Muscle of leg (tissue), 16 donors: ENCODE measurements at places on chromosomes 2 and 18.

DNA sequence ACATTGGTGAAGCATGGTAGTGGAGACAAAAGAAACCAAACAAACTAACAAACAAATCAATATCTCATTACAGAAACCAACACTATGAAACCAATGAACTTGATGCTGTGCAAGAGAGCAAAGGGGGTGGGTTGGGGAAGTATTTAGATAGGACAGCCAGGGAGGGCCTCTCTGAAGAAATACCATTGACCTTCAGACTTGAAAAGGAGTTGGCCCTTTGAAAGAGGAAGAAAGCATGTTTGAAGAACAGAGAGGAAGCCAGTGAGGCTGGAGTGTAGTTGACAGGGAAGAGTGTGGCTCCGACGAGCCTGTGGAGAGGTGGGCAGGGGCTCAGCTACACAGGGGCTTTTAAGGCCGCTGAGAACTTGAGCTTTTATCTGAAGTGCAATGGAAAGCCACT lies 151.0 kb upstream of the GATA6 start:
- DNase-seq, result no peak

DNA sequence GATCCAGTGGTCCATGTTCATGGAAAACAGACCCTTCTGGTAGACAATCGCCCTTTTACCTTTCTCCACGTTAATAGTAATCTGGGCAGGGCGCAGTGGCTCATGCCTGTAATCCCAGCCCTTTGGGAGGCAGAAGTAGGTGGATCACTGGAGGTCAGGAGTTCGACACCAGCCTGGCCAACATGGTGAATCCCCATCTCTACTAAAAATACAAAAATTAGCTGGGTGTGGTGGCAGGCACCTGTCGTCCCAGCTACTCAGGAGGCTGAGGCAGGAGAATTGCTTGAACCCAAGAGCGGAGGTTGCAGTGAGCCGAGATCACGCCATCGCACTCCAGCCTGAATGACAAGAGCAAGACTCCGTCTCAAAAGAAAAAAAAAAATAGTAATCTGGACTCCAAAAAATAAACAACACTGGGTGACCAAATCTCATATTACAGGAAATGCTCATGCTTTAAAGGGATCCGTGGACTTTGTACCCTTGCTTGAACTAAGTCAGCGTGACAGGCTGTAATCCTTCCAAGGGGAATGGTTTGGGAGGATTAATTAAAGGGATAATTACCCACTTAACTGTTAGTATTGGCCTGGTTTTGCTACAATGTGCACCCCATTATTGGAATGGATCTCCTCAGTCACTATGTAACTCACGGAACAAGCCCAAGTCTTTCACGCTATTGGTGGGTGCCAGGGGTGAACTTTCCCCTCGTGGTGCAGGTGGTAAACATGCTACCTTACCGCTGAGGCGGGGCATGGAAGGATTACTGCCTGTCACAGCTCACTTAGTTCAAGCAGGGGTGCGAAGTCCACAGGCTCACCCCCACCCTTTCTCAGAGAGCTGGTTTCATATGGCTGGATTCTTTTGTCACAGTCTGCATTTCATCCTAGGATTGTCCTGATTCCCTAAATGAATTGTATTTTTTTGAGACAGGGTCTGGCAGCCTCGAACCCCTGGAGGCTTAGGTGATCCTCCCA lies 36.7 kb downstream of the PROC start:
- no peak for DNase-seq

GRCh38 chr2:97673182-97673914 lies 3.8 kb downstream of the C2orf92 start:
- DNase-seq, result no peak

- no peak for DNase-seq
These were observed 126.1 kb downstream of the CLIP4 start for GRCh38 chr2:29241341-29241740.

- DNase-seq, result peak; percentile 75
These were observed 1.1 kb upstream of the MTA3 start for GRCh38 chr2:42567364-42567763.

DNA sequence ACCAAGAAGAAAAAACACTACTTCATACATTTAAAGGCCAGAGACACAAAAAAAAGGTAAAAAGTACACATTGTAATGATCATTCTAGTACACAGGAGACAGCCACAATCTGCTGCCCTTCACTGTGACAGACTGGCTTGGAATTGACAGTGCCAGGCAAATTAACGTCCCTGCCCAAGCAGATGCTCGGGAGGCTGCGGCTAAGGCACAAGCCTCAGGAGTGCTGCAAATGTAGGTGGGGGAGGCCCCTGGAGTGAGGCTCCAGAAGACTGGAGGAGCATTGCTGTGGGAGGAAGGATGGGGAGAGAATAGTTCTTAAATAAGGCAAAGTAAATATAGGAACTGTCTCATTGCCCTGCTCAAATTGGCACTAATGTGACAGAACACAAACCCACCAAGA lies 18.6 kb downstream of the ERCC3 start:
- DNase-seq, result no peak

- DNase-seq, result no peak
These were observed 326.5 kb upstream of the THUMPD2 start for GRCh38 chr2:40105593-40105992.
